ENCODE measurements at places on chromosomes 2 and 18. TPM values are rescaled to one million over a fixed set of nuclear protein-coding genes. Genes with fewer than 3 reads are reported as not detected.

DNA sequence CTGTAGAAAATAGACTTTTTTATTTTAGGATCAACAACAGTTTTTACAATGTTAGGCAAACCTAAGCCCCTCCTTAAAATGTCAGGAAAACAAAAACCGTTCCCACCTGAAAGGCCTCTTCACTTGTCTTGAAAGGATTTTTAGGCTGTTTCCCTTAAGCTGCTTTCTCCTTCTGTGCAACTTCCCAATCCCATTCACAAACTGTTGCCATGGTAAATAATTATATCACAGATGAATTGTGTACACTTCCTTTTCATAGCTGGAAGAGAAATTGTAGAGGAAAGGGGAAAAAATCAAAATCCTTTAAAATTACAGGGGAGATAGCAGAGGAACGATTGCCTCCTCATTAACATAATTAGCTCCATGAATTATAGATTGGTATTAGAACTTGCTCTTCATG, 1488.0 kb upstream of the CELF4 start:
- no peak for DNase-seq

- no peak for DNase-seq
Measured at GRCh38 chr2:128370468-128371247, 52.0 kb upstream of the HS6ST1 start.

DNA sequence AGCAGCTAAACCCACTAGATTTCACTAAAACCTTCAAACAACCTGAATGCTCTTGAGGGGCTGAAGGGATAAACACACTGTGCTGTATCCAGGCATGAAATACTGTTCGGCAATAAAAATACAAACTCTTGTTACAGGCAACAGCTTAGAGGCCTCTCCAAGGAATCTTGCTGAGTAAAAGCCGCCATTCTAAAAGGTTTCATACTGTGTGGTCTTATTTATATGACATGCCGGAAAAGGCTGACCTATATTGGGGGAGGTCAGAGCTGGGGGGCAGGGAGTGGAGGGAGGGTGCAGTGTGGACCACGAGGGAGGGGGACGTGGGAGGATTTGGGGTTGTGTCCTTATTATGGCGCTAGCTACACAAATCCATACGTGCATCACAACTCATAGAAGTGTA, 136.2 kb downstream of the MBP start:
- DNase-seq = no peak

DNA sequence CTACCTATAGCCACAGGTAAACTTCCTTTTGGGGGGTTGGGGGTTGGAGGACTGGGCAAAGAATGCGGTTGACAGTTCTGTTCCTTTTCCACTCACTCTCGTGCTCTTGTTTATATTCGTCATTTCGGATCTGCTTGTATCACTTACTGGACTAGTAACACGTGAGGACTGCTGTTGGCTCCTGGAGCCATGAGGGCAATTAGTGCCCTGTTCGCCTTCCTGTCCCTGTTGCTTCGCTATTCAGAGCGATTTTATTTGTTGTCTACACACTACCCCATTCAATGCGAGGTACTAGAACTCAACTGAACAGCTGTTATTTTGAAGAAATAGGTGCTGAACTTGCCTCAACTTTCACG, 1.1 kb downstream of the KCNJ3 start:
- no peak for DNase-seq

DNA sequence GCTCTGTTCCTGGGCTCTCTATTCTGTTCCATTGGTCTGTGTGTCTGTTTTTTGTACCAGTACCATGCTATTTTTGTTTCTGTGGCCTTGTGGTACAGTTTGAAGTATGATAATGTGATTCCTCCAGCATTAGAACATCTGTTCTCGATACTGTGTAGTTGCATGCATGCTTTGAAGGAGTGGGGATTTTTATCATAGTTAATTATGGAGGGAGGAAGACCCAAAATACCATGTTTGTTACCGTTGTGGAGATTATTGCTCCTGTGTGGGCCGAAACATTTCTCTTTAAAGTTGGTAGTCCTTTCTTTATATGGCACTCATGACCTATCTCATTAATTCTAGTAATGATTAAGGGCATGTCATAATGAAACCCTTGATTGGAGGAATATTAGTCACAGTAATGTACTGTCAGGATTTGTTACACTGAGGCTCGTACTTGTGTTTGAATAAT, 87.6 kb downstream of the TTC27 start:
- no peak for DNase-seq

GRCh38 chr18:60577457-60577856, 204.9 kb upstream of the MC4R start:
- DNase-seq = no peak

- no peak for DNase-seq
Measured at GRCh38 chr18:24010673-24011072, 3.9 kb upstream of the TTC39C start.

DNA sequence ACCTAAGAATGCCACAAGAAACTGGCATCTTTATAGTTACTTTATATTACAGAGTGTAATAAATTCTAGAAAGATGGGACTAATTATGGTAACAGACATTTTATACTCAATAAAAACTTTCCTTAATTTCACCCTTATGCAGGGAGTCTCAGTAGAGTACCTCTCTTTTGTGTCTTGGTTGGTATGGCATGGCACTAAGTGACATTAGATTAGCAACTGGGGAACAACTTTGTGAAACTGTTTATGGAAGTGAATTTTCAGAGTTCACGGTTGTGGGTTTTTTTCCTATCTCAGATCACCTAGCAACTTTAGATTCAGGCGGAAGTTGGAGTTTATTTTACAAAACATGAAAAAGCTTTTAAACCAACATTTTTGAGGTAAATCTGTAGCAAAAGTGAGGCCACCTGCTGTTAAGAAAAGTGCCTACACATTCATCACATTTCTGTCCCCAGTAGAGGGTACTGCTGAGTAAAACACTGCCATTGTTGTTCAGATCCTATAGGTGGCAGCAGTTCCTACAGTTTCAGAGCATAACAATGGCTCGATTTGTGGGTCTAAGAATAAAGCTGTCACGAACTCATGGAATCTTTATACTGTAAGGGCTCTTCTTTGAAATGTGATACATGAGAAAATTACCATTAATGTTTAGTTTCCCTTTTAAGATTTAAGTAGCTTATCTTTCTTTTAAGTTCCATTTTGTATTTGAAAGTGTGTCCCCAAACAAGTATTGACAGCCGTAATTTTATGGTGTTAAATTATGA, 117.6 kb downstream of the CAMKMT start:
- DNase-seq = no peak

GRCh38 chr18:70232261-70232660, 26.8 kb upstream of the RTTN start:
- DNase-seq = no peak

DNA sequence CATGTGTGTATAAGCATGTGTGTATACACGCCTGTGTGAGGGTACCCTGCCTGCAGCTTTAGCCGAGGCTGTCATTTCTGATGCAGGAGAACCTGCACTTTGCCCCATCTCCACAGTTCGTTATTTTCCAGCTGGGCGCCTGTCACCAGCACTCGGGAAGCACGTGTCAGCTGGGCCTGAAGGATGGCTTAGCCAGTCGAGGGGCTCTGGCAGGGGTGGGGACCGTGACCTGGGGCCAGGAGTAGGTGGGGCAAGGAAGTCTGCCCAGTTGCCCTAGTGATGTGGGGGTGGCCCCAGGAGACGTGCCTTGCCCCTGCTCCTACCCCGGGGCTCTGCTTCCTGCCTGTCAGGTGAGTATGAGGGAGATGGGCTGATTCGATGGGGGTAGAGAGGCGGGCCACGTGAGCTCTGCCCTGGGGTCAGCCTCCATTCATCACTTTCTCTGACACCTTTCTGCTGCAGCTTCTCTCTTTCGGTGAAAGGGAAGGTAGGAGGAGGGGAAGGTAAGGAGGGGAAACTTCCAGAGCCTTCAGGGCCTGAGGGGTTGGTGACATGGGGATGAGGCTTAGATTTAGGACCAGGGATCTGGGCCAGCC, 130.6 kb upstream of the SKOR2 start:
- no peak for DNase-seq

- DNase-seq = no peak
Measured at GRCh38 chr2:225090746-225091145, 48.5 kb upstream of the DOCK10 start.

DNA sequence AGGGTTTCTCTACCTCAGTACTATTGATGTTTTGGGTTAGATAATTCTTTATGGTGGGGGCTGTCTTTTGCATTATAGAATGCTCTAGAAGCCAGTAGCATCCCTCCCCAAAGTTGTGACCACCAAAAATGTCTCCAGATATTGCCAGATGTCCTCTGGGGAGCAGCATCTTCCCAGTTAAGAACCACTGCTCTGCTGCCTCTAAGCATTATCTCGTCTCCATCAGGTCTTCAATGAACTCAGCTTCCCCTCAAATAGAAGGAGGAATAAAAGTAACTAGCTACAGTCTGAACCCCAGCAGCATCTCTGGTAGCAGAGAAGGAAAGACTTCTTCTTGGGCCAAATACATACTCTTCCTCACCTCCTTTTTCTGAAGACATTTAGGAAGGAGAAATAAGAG, 244.1 kb downstream of the AGPS start:
- no peak for DNase-seq

DNA sequence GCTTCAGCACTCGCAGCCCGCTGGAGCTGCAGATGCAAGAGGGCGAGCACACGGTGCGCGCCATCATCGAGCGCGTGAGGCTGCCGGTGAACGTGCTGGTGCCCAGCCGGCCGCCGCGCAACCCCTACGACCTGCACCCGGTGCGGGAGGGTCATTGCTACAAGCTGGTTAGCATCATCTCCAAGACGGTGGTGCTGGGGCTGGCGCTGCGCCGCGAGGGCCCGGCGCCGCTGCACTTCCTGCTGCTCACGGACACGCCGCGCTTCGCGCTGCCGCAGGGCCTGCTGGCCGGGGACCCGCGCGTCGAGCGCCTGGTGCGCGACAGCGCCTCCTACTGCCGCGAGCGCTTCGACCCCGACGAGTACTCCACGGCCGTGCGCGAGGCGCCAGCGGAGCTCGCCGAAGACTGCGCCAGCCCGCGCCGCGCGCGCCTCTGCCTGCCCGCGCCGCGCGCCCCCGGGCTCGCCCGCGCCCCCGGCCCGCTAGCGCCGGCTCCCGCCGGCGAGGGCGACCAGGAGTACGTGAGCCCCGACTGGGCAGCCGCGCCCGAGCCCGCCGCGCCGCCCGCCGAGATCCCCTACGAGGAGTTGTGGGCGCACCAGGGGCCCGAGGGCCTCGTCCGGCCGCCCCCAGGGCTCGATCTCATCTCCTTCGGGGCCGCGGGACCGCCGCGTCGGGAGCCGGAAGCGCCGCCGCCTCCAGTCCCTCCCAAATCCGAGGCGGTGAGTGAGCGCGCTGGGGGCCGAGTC, 11.8 kb downstream of the GAREM2 start:
- DNase-seq = no peak

GRCh38 chr2:61774351-61774750, 79.5 kb downstream of the FAM161A start:
- no peak for DNase-seq

GRCh38 chr2:233084488-233084887, 24.3 kb downstream of the INPP5D start:
- DNase-seq = peak; percentile 38

DNA sequence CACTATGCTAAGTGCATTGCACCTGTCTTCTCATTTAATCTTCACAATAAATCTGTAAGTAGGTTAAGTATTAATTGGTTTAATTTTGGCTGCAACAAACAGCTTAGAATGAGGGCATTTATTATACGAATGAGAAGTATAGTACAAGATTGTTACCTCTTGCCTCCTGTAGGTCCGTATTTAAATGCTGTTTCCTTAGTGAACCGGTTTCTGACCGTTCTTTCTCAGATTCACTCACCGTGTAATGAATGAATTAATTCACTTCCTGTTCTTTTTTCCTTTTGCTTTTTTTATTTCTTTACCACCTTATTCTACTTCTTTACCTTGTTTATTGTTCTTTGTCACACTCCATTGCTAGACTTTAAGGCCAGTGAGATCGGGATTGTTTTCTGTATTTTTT, 153.8 kb upstream of the RASGRP3 start:
- no peak for DNase-seq

- no peak for DNase-seq
Measured at GRCh38 chr2:30701782-30702181, 105.5 kb downstream of the CAPN13 start.

DNA sequence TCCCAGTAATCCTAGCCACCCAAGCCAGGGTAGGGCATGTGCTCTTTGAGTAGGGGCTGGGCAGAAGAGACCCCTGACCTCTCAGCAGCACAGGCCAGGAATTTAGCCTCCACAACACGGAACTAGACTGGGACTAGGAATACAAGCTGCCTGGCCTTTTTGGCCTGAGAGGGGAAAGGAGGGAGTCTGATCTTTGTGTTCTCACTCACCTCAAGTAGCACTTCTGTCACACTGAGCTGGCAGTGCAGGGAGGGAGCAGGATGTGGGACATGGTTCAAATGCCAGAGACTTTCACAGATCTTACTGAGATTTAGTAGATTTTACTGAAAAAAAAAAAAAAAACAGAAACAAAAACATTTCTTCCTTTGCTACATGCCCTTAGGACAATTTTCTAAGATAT, 395.2 kb downstream of the CMPK2 start:
- no peak for DNase-seq

DNA sequence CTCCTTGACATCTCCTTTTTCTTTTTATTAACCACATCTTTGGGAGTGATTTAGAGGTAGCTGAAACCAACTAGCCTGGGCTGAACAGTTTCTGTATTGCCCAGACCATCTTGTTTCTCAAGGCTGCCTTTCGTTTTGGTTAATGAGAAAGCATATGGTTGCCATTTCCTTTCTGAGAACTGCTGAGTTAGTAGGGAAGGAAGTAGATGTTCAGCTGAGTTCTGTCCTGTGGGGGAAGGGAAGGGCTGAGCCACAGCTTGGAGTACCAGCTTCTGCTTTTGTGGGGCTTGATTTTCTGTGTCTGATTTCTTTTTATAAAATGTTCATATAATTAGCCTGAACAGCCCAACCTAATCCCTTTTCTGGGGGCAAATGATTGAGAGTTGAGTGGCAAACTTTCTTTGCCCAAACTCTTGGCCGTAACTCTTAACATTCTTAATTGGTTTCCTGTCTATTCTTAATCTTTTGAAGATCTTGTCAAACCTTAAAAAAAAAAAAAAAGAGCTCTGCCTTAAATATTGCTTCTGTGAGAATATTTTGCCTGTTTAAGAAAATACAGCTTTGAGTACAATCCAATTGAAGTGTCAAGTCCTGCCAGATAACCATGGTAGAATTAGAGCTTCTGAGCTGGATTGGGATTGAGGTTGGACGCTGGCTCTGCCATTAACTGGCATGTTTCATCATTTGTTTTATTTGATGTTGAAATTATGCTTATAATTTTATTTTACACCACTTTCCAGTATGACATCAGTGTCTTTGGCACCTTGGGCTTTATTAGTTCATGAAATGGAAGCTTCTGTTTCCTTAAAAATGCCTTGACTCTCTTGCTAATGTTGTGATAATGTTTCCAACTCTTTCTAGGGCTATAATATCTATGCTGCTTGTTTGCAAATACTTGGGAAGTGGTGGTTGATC, 1.9 kb upstream of the NABP1 start:
- no peak for DNase-seq

Gene TM4SF20
- total RNA-seq = not detected

Gene RGPD4
- total RNA-seq = not detected

Gene REG3A
- total RNA-seq = not detected

Gene INPP1
- 61.0 TPM for total RNA-seq

Gene CD226
- 3.7 TPM for total RNA-seq

Gene FRZB
- total RNA-seq = 5.9 TPM

Gene ACMSD
- total RNA-seq = not detected

Gene CELF4
- 244 TPM for total RNA-seq

Gene ZRANB3
- 12.4 TPM for total RNA-seq

Gene OTOS
- 2.7 TPM for total RNA-seq

Gene MTLN
- 36.4 TPM for total RNA-seq

Gene GKN1
- total RNA-seq = not detected

Gene TNFAIP6
- total RNA-seq = 1.6 TPM

Gene RAB27B
- total RNA-seq = 34.9 TPM

Gene TMEM169
- 9.4 TPM for total RNA-seq

Gene TRAPPC12
- 187 TPM for total RNA-seq

Gene IL36RN
- total RNA-seq = not detected

All from dorsolateral prefrontal cortex (tissue), 122 donors.